ENCODE measurements at places on chromosomes 11 and 22.

- peak; percentile 68 for DNase-seq
These were observed 42.6 kb downstream of the NEU3 start for GRCh38 chr11:75031224-75031753.

- no peak for DNase-seq
These were observed 96.2 kb downstream of the PDHX start for GRCh38 chr11:35012467-35013191.

DNA sequence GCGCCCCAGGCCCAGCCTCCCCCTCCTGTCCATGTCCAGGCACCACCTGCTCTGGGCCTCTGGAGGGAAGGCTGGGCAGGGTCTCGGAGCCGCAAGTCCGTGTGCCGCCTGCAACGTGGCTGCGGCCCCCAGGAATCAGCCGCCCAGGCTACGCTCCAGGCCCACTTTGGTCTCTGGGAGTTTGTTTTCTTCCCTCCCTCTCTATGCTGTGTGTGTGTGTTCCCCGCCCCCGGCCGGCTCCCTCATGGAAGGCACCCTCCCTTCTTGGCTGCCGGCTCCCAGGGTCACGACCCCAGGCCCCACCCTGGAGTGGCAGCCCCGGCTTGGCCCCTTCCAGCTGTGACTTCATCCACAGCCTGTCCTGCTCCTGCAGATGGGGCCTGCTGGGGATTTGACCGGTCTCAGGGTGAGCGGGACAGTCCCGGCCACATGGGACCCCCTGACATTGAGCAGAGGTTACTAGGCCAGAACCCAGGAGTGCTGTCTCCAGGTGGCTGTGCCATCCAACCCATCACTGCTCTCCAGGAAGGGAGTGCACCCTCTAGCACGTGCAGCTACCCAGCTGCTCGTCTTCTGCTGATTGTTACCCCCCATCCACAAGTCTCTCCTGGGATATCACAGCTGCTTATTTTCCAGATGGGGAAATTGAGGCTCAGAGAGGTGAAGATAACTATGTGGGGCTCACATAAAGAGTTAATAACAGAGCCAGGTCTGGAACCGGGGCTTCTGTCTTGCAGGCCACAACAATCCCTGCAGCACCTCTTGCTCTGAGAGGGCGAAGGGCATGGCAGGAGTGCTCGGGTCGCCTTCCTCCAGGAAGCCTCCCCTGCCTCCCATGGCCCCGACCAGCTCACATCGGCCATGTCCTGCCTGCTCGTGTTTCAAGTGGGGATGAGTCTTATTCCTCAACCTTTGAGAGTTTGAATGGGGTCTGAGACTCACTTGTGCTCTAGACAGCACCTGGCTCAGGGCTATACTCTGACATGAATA, 2.8 kb upstream of the LIF start:
- DNase-seq, result no peak

GRCh38 chr11:95252586-95252985, 21.6 kb upstream of the SESN3 start:
- no peak for DNase-seq

GRCh38 chr22:45208993-45209838, 31.5 kb downstream of the KIAA0930 start:
- peak; percentile 29 for DNase-seq

DNA sequence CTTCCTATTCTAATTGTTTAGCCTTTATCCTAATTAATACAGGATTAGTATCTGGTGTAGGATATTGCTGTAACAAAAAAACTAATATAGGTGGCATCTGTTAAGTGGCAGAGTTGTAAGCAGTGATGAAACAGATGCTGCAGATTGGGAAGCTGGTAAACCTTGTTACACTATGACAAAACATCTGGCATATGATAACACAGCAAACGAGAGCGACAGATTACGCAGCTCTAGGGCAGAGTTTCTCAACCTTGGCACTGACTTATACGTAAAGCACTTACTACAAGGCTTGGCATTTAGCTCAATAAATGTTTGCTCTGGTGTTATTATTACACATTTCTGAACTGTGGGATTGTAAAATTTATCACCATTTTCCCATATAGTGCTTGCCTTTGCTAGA, 137.0 kb downstream of the ATG16L2 start:
- no peak for DNase-seq

DNA sequence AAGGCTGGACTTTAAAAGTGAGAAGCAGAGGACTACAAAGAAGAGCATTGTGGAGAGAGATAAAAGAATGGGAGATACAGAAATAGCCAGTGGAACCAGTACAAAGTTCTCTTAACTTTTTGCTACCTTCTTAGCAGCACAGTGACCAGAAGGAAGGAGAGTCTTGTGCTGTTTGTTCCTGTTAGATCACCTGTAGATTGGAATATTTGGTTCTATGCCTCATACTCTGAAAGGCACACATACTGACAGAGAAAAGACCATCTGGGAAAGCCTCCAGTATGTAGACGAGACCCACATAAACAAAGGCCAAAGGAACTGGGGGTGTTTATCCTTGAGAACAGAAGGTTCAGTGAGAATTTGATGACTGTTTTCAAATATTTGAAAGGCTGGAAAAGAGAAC, 18.7 kb downstream of the RNF141 start:
- DNase-seq, result no peak

DNA sequence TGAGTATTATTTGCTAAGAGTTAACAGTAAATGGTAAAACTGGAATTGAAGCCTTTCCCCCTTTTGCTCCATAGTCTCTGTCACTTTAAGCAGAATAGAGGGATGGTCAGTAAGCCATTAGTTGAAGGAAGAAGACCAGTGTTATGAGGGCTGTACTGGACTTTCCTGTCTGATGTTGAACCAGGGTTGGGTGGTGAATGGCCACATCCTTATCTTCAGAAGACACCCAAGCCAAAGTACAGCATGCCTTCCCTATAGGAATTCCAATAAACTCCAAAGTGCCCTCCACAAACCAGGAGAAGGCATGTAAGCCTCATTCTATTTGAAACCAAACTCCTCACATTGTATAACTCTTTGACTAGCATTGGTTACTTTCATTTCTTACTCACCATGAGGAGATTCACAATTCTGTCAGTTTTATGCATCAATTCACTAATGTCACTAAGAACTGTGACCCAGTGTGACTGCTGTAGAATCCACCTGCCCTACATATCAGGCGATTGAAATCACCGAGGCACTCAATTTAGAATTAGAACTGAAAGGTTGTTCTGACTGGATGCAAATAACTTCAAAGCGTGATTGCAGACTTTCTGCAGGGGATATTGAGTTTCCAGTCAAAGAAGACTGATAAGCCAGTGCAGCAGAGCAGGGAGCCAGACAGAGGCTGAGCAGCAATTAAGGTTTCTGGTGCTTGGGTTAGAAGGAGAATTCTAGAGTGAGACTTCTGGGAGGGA, 107.1 kb upstream of the DDI1 start:
- DNase-seq, result no peak

GRCh38 chr11:47285969-47286770, 16.2 kb downstream of the MADD start:
- no peak for DNase-seq

DNA sequence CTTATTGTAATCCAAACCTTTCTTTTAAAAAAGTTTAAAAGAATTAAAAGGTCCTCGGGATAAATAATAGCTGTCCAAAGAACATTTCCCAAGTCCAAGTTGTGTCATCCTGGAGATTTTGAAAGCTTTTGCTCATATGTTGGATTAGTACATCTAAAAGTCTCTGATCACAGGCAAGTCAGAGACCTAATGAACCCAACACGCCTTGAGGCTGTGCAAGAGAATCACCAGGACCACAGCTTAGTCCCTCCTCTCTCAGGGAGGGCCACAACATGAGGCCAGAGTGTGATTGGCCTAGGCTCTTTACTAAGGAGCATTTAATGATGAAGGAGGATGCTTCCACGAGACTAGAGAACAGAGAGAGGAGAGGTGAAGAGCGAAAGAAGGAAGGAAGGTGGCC, 98.7 kb upstream of the OR5AK2 start:
- DNase-seq, result no peak

- DNase-seq, result peak; percentile 55
These were observed 43.5 kb upstream of the TCF20 start for GRCh38 chr22:42313804-42314581.

DNA sequence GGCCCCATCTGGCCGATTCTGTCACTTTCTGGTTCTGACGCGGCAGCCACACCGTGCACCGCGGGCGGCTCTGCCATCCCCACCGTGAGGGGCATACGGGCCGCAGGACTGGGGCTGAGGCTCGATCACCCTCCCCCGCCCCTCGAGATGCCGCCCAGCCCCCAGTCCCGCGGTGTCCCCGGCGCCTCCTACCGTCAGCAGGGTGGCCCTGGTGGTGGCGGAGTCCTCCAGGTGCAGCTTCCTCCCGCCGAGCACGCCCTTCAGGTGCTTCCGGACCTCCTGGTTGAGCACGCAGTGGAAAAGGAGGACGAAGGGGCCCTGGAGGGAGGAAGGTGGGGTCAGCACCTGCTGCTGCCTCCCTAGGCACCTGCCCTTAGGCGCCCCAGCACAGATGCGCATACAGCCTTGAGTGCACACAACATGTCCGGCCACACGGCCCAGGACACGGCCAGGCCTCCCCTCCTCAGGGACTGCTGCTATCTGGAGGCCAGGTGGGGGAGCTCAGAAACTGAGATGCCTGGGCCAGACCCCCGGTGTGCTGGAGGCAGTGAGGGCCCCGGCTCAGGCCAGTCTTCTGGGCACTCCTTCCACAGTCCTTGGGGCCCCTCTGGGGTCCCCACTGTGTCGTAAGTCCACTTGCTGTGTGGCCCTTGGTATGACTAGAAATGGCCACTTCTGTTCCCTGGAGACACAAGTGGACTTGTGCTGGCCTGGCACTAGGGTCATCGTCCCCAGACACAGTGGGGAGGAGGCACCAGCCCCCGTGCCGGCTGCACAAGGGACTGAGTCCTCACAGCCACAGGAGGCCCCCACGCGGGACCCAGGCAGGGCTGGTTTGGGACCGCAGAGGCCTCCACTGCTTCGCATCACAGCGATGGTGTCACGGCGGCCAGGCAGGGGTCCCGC, 31.5 kb downstream of the TRMU start:
- DNase-seq, result no peak

GRCh38 chr11:110113505-110113904, 20.3 kb downstream of the ZC3H12C start:
- no peak for DNase-seq

GRCh38 chr22:33984656-33985285, 64.5 kb upstream of the LARGE1 start:
- DNase-seq, result no peak

DNA sequence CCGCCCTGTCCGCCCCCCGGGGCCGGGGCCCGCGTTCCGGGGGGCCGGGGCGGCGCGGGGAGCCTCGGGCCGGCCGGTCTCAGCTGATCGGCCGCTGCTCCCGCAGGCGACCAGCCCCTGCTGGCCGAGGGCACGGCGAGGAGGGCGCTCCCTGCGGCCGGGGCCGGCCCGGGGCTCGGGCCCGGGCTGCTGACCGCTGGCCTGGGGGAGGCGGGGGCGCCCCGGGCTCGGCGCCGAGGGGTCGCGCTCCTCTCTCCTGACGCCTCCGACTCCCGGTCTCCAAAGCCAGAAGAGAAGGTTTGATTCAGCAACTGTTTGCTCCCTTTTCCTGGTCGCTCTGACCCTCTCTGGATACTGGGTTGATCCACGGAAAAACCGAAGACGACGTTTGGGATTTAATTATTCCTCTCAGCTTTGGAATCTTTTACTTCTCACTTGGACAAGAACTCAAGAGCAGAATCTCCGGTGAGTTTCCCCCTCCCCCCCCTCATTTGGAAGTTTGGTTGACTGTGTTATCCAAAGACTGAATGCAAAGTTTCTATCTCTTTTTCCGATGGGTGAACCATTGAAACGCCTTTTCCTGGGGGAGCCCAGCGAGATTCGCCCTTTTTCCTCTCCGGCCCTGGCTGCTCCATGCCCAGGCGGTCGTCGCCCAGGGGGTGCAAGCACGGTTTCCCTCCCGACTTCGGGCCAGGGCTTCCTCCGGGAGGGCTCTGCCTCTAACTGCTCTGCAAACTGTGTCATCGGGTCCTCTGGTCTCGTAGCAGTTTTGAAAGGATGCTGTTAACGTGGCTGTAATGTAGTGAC, 725 bp downstream of the KDM2A start:
- DNase-seq, result no peak

All from H54 (cell line).